ENCODE measurements at places on chromosomes 3 and 15.

- DNase-seq, result no peak
Measured at GRCh38 chr3:7813365-7813764, 688.3 kb upstream of the LMCD1 start.

DNA sequence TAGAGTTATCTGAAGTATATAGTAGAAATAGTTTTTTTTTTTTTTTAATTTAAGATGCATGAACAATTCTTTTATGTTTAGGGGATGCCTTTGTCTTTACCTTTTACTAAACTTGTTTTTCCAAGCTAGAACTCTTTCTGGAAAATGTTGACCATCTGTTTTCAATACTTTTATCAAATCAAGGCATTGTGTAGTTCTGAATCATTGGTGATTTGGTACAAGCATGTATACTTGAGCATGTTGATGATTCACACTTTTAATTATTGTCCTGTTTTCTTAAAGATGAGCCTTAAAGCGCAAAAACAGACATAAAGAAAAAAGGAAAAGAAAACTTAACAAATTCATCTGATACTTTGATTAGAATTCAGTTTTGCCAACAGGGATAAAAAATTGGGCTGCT, 28.3 kb downstream of the PDCD6IP start:
- no peak for DNase-seq

DNA sequence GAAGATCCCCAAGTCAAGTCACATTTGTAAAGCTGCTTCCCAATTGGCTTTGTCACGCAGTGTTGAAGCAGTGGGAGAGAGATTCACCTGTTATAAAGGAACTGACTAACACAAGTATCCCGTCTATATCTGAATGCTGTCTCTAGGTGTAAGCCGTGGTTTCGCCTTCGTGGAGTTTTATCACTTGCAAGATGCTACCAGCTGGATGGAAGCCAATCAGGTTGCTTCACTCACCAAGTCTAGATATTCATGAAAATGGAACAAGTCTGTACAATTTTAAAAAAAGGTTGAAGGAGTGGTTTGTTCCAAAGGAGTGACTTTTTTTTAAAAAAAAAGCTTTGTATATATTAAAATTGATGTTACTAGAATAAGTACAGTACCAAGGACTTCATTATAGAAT, 11.7 kb downstream of the RBM5 start:
- no peak for DNase-seq

- DNase-seq, result no peak
Measured at GRCh38 chr15:39828374-39828931, 45.8 kb upstream of the FSIP1 start.

DNA sequence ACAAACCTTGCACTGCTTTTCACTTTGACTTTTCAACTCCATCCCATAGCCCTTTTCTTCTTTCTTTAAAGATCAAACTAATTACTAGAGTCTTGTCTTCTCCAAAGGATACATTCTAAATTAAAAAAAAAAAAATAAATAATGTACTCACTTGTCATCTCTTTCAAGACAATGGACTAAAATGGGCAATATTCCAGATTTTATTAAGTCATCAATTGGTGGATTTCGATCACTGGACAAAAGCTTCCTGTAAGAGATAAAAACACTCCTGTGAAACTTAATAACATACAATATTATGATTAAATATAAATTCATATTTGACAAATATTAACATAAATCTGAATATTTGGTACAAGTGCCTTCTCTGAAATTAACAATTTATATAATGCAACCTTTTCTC, 34.1 kb downstream of the KPNA4 start:
- no peak for DNase-seq

DNA sequence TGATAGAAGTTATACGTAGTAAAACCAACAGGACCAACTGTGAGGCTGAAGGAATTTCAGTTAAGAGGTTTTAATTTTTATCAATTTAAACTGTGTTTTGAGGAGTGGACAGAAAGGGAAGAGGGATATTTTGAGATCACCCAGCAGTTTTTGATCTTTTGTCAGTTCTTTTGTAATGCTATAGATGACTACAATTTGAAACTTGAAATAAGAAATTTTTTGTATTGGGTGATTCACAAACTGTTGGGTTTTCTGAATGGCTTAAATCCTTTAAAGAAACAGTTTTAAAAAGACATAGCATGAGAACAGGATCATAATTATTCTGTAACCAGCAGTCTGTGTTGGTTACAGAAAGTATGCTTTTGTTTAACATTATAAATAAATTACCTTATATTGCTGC, 67.4 kb downstream of the TCF12 start:
- DNase-seq, result no peak

DNA sequence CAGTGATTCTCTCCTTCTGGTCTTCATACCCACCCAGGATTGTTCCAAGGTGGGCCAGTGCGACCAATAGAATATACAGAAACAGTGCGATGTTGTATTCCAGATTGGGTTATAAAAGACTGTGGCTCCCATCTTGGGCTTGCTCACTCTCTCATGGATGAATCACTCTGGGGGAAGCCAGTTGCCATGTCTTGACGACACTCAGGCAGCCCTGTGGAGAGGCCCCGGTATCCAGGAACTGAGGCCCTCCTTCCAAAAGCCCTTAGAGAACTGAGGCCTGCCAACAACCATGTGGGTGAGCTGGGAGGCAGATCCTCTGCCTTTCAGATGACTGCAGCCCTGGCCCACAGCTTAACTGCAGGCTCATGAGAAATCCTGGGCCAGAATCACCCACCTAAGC, 57.2 kb downstream of the SH3GL3 start:
- peak; percentile 16 for DNase-seq

- DNase-seq, result no peak
Measured at GRCh38 chr3:36032180-36033047, 347.9 kb upstream of the STAC start.

GRCh38 chr15:44034933-44035624, 160.0 kb downstream of the FRMD5 start:
- DNase-seq, result peak; percentile 61

DNA sequence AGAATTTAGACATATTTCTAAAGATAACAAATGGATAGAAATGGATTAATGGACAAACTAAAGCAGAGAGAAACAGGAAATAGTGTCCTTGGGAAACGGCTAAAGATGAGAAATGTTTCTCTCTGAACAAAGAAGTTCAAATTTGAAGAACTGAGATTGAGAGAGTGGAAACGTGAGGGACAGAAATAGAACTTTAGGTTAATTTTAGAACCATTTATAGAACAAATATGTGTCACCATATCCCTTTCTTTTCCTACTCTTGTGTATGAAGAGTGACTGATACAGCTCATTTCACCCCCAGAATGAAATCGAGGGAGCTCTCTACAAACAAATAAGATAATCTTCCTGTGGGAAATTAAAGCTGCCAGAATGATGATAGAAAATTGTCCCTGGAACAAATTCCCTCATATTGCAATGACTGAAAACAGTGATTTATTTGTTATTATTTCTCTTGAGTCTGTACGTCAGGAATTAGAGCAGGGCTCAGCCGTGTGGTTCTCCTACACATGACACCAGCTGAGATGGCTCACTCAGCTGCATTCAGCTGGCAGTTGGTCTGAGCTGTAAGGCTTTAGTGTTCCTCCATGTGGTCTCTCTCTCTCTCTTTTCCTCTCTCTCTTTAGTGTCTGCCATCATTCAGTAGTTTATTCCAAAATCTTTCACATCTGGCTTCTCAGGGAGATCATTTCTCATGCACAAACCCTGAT, 46.6 kb upstream of the ARPP21 start:
- DNase-seq, result no peak

DNA sequence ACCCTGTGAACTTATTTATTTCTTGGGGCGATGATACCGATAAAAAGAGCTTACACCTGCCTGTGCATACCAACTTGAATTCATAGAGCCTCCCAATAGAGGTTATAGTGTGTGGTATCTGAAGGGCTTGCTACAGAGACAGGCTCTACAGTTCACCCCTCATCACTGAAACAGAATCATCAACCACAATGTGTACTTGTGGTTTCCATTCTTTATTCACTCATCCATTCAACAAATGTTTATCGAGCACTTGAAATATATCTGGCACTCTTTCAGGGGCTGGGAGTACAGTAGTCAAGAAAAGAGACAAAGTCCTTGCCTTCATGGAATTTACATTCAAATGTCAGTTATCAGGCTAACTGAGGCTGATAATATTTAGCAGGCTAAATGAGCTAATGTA, 134.4 kb upstream of the SKOR1 start:
- no peak for DNase-seq

DNA sequence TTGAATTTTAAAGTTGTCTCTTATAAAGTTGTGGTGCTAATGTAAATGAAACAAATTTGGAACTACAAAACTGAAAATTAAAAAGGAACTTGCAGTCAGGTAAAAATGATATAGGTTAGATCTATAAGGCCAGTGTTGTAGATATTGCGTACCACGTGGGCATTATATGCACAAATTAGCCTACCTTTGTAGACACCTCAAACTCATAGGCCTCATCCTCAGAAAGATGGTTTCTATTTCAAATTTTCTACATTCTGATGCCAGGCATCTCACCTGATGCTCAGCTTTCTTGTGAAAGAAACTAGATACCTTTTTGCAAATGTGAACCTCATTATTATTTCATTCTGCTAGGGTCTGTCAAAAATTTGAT, 25.6 kb downstream of the TMEM207 start:
- DNase-seq, result no peak

GRCh38 chr3:79297245-79297960, 470.4 kb downstream of the ROBO1 start:
- DNase-seq, result peak; percentile 3

GRCh38 chr3:93843981-93844380, 129.7 kb downstream of the PROS1 start:
- DNase-seq, result peak; percentile 88

DNA sequence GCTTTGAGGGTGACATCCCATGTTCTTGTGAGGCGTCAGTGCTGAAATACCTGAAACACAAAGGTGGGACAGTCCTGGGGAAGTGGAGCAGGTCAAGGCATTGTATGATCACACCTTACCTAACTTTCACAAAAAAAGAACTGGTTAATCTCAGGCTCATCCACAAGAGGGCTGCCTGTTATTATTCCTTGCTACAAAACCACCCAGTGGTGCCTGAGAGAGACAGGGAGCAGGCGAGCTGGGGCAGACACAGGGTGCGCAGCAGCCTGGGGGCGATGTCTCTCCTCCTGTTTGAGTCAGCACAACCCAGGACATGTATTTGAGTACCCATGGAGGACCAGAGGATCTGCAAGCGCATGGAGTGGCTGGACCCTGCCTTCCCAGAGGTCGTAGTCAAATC, 316.8 kb upstream of the ATP10A start:
- peak; percentile 16 for DNase-seq

GRCh38 chr3:179148616-179149405, 654 bp downstream of the PIK3CA start:
- peak; percentile 70 for DNase-seq

- no peak for DNase-seq
Measured at GRCh38 chr3:166243511-166243910, 406.3 kb upstream of the BCHE start.

GRCh38 chr3:137990427-137990826, 19.5 kb upstream of the CLDN18 start:
- DNase-seq, result no peak

GRCh38 chr3:88704338-88704737, 403.1 kb upstream of the EPHA3 start:
- no peak for DNase-seq
